RWPE1 (cell line): ENCODE measurements at places on chromosomes 4 and X.

DNA sequence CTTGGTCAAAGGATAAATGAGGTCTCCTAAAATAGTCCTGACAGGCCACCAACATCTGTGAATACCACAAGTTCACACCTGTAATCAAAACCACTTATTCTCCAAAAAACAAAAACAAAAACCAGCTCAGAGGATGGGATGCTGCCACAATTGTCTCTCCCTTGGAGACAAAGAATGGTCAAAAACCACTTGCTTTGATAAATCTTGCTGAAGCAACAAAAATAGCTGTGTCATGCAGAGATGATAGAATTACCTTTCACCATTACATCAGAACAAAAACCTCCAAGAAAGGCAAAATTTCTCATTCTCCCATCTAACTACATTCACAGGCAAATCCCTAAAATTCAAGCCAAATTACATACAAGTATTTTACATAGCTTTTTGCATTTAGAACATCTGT is 180.4 kb downstream of the MAML3 start:
- no peak for DNase-seq

- no peak for DNase-seq
Measured at GRCh38 chr4:148112231-148112982, 329.8 kb downstream of the NR3C2 start.

GRCh38 chr4:181234951-181235680 is 1008.1 kb upstream of the TENM3 start:
- DNase-seq: no peak

DNA sequence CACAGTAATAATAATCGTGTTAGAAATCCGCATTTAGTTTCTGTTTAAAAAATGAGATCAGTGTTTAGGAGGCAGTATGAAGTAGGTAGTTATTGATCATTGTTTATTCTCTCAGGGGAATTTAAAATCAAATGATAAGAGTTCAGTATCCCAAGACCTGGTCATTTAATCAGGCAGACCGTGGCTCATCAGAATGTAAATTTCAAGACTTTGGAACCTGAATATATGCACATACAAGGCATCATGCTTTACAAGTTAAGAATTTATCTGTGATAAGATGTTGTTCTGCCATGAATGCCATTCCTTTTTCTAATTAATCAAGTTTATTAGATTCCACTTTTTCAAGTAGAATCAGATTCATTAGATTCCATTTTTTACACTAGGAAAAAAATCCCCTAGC is 133.5 kb upstream of the MAOA start:
- no peak for DNase-seq

- DNase-seq: peak; percentile 34
Measured at GRCh38 chr4:7763788-7764187, 175.9 kb downstream of the AFAP1 start.

- no peak for DNase-seq
Measured at GRCh38 chr4:90061881-90062280, 65.3 kb upstream of the CCSER1 start.

DNA sequence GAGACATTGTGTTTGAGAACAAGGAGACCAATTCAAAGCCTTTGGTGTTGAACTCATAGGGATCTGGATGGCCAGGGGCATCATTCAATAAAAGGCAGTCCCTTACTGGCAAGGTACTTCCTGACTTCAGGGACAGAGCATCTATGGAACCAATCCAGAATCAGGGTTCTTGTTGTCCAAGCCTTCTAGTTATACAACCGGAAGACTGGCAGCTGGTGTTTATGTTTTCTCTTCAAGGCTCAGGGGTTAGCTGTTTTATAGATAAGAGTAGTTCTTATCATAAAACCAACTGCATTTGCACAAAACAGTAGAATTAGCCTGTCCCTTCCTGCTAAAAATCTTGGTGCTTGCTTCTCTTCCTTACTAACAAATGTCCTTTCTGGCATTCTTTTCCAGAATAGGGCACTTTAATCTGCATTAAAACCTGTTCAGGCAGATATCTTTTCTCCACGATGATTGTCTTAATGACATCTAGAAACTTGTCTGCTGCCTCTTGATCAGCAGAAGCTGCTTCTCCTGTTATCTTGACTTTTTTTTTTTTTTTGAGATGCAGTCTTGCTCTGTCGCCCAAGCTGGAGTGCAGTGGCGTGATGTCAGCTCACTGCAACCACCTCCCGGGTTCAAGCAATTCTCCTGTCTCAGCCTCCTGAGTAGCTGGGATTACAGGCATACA is 38.4 kb upstream of the ARHGEF6 start:
- no peak for DNase-seq

GRCh38 chrX:126489116-126489695 is 63.4 kb downstream of the DCAF12L1 start:
- DNase-seq: no peak

GRCh38 chrX:155888139-155888538 is 7.0 kb downstream of the VAMP7 start:
- peak; percentile 6 for DNase-seq

- no peak for DNase-seq
Measured at GRCh38 chr4:1154523-1155182, 17.7 kb downstream of the SPON2 start.

DNA sequence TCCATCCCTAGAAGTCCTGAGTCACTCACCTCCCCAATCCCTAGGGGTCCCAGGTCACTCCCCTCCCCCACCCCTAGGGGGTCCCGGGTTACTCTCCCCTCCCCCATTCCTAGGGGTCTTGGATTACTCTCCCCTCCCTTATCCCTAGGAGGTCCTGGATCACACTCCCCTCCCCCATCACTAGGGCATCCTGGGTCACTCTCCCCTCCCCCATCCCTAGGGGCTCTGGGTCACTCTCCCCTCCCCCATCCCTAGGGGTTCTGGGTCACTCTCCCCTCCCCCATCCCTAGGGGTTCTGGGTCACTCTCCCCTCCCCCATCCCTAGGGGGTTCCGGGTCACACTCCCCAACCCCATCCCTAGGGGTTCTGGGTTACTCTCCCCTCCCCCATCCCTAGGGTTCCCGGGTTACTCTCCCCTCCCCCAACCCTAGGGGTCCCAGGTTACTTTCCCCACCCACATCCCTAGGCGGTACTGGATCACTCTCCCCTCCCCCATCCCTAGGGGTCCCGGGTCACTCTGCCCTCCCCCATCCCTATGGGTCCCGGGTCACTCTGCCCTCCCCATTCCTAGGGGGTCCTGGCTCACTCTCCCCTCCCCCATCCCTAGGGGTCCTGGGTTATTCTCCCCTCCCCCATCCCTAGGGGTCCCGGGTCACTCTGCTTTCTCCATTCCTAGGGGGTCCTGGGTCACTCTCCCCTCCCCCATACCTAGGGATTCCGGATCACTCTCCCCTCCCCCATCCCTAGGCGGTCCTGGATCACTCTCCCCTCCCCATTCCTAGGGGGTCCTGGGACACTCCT is 2.1 kb downstream of the ASMTL start:
- no peak for DNase-seq

DNA sequence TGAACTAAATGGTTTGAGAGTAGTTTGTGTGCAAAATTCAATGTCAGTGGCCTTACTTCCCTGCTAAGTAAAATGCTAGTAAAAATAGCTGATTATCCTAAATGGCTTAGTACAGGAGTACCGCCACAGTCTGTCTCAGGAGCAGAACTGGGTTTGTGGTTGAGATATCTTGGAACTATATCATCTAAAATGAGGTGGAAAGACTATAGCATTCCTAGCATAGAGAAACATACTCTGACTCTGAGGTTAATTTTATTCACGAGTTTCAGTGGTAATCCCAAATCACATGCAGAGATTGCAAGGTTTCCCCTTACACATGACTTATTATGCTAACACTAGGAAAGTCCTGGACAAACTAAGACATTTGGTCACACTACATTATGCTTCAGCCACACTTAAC is 70.4 kb downstream of the OR13H1 start:
- no peak for DNase-seq
